Cortex of kidney (tissue), 1 donor: ENCODE measurements at places on chromosomes 3 and 15.

- DNase-seq = no peak
Observed at GRCh38 chr3:168260859-168261258, 165.1 kb upstream of the GOLIM4 start.

DNA sequence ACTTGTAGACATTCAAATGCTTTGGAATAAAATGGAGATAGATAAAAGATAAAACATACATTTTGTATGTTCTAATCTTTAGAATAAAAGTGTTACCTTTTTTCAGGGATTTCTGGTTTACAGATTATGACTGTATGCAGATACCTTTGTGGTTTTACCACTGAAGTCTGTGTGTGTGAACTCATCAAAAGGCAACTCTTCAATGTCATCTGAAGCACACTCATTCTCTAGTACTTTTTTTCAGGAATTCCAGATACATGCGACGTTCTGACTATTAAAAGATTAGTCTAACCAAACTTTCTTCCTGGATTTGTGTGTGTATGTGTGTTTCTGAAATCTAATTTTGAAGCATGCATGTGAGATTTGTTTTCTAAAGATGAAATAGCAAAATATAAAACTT, 188.6 kb downstream of the NLGN1 start:
- DNase-seq = no peak

- DNase-seq = no peak
Observed at GRCh38 chr15:48334260-48334659, 3.0 kb downstream of the DUT start.

GRCh38 chr3:123713211-123713610, 128.4 kb upstream of the HACD2 start:
- no peak for DNase-seq

- DNase-seq = no peak
Observed at GRCh38 chr3:124491875-124492274, 238.4 kb upstream of the UMPS start.

- no peak for DNase-seq
Observed at GRCh38 chr3:187359798-187360486, 8.2 kb upstream of the RTP4 start.

GRCh38 chr15:56390739-56391267, 25.6 kb downstream of the TEX9 start:
- no peak for DNase-seq

DNA sequence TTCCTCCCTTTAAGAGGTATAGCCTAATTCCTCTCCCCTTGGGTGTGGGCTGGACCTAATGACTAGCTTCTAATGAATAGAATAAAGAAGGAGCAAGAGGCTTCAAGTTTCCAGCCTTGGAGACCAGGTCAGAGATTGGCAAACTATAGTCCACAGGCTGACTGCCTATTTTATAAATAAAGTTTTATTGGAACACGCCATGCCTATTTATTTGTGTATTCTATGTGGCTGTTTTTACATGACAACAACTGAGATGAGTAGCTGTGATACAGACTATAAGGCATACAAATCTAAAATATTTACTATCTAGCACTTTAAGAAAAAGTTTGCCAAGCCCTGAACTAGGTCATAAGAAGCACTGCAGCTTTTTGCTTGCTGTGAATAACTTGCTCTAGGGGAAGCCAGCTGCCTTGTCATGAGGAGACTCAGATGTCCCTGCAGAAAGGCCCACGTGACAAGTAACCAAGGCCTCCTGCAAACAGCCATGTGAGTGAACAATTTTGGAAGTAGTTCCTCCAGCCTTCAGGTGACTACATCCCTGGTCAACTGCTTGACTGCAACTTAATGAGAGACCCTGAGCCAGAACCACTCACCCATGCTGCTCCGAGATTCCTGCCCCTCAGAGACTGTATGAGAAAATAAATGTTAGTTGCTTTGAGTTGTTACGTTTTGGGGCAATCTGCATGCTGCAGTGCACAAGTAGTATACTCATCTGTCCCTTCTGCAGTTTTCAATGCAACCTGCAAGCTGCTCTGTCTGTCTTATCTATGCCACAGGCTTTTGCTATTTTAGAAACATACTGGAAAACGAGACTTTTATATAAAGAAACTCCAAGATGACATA, 21.1 kb upstream of the MAP3K13 start:
- DNase-seq = no peak

DNA sequence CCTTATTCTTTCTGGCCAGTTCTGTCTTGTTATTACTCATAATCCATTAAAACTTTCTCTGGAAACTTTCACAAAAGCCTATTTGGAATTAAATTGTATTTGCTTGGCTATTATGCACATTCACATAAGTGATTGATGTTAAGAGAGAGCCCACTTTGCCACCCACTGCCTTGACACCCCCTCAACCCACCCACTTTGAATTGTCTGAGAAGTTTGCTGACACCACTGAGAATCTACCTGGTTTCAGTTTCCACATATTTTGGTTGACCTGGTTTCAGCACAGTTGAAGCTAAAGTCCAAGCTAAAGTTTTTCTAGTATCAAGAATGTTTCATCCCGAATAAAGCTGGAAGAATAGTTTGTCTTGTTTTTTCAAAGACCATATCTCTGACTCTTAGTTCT, 70.9 kb downstream of the ARMC8 start:
- DNase-seq = no peak

- DNase-seq = no peak
Observed at GRCh38 chr15:101441696-101442095, 47.8 kb downstream of the PCSK6 start.

- no peak for DNase-seq
Observed at GRCh38 chr3:133081016-133081415, 42.8 kb downstream of the TMEM108 start.

GRCh38 chr3:44883999-44884431, 9.6 kb downstream of the TGM4 start:
- no peak for DNase-seq

- no peak for DNase-seq
Observed at GRCh38 chr3:46900356-46900755, 22.8 kb downstream of the PTH1R start.

DNA sequence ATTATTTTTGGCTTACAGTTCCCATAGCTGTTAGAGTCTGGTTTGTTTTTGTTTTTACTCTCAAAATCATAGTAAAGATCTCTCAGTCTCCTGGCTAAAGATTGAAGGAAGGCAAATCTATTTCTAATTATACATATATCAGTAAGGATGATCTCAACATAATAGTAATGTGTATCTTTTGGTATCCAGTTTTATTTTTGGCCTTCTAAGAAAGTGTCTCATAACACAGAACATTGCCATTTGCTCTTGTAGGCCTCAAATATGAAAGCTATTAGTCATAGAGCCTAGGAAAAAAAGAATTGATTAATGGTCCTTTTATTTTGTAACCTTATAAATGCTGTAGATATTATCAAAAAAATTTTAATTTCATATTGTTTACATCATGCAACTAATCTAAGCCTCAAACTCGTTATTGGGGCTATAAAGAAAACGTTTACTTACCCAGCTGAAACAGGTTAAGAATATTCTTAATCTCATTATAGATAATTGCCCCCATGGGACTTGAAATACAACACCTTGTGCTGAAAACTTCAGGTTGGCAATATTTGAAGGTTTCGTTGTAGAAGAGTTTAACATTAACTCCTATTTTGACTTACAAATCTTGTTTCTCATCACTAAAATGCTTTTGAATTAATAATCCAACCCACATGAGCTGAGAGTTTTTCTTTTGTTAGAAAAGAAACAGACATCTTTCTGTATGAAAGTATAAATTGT, 16.7 kb downstream of the FBXO45 start:
- no peak for DNase-seq

DNA sequence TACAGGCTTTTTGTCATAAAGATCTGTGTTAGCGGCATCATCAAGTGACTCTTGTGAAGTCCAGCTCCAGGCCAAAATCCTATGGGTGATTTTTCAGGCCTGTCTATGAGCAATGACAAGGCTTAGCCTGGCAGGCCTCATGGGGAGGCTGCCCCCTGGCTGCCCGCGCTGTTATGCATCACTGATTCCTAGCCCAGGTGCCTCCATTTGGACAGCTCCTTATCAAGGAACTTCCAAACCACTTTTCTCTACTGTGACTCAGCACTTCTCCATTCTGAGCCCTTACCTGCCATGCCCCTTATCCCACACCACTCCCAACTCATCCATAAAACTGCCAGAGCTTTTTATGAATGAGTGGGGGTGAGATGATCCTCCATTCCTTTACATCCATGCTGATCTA, 91.5 kb upstream of the C3orf80 start:
- DNase-seq = no peak

DNA sequence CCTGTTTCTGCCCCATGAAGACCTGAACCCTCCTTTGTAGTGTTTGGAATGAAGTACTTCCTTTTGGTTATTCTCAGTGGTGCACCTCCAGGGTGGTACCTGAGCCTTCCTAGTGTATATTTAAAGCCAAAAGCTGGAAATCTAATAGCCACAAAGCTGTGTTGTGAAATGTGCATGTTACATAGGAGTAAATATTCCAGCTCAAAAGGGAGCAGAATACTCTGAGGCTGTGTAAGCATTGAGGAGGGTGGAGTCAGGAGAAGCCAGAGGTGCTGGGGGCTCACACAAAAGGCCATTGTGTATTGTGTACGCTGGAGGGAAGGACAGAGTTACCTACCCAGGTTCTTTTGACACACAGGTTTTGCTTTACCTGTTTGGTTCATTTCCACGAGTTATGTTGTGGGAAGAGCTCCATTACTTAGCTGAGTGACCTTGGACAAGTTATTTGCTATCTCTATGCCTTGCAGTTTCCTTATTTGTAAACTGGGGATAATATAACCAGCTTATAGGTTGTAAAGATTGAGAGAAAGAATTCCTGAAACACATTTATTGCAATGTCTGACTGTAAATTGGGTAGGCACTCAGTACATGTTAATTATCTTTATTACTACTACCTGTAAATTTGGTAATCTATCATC, 24.7 kb downstream of the GPR171 start:
- no peak for DNase-seq

GRCh38 chr3:23697416-23697815, 108.3 kb upstream of the UBE2E1 start:
- no peak for DNase-seq

DNA sequence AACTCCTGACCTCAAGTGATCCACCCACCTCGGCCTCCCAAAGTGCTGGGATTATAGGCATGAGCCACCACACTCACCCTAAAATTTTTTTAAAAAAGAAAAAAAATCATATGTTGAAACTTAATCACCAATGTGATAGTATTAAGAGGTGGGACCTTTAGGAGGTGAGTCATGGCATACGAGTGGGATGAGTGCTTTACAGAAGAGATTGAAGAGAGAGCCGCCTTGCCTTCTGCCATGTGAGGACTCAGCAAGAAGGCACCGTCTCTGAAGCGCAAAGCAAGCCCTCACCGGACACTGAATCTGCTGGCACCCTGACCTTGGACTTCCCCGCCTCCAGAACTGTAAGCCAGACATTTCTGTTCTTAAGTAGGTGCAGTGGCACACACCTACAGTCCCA, 5.5 kb downstream of the ARPIN start:
- no peak for DNase-seq

GRCh38 chr15:38666865-38667510, 102.4 kb upstream of the RASGRP1 start:
- no peak for DNase-seq

DNA sequence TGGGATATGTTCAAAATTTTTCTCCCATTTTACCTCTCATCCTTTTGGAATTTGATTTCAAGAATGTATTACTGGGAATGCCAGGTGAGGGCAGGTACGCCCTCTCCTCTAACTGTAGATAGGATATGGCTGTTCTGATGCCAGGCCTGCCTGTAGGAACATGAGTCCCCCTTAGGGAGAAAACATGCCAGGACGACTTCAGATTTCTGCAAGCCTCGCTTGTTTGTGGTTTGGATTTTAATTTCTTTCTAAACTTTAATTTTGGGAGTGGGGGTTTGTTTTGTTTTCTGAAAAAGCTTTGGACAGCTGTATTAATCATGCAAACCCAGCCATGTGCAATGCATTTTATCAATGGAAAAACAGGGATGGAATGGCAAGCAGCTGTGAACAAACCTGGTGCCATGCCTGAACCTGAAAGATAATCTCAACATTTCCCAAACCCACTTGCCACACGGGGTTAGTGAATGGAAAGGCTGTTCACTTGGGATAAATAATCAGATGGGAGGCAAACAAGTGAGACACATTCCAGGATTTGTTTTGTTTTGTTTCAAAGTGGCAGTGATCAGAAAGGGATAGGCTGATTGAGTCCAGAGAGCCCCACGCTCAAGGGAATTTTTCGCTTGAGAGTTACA, 207.6 kb downstream of the GAP43 start:
- no peak for DNase-seq

GRCh38 chr15:39291690-39292089, 289.2 kb upstream of the THBS1 start:
- no peak for DNase-seq
